ENCODE measurements at places on chromosomes 7 and 10.
A peak's percentile ranks its signal among the peaks of the same experiment; 100 is the strongest.

GRCh38 chr7:116173051-116174028 lies 37.0 kb upstream of the TES start:
- peak; percentile 67 for DNase-seq

DNA sequence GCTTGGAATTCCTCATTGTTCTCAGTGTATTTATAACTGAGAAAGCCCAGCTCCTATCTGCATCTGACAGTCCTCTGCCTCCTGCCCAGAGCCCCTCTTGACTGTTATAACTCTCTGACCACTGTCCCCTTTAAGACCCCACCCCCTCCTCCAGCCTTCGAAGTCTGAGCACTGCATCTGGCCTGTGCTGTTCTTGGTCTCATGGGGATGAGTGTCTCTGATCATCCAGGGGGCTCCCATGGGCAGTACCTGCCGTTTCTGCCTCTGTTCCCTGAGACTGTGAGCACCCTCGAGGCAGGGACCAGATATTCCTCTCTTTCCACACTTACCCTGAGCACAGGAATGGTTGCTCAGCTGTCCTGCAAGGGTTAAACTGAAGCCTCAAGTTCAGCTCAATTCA lies 7.7 kb downstream of the GHRHR start:
- no peak for DNase-seq

GRCh38 chr7:36227223-36227622 lies 74.2 kb downstream of the EEPD1 start:
- peak; percentile 94 for DNase-seq

GRCh38 chr10:8044908-8045725 lies 9.4 kb upstream of the GATA3 start:
- no peak for DNase-seq

Measured in fibroblast of skin of scalp (primary cell).